GM04503 (cell line): ENCODE measurements at places on chromosomes 6 and 20.

DNA sequence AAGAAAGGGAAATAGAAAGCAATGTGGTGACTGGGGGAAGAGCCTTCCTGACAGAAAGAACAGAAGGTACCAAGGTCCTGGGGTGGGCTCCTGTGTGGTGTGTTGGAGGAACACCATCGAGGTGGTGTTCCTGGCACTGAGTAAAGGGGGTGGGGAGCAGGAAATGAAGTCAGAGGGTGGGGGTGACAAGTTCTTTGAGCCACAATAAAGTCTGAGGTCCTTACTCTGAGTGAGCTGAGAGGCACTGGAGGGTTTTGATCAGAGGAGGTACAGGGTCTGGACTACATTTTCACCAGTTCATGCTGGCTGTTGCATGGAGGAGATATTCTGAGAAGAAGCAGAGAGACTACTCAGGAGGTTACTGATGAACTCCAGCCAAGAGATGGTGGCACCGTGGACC is 198.2 kb downstream of the GMPR start:
- DNase-seq = no peak

DNA sequence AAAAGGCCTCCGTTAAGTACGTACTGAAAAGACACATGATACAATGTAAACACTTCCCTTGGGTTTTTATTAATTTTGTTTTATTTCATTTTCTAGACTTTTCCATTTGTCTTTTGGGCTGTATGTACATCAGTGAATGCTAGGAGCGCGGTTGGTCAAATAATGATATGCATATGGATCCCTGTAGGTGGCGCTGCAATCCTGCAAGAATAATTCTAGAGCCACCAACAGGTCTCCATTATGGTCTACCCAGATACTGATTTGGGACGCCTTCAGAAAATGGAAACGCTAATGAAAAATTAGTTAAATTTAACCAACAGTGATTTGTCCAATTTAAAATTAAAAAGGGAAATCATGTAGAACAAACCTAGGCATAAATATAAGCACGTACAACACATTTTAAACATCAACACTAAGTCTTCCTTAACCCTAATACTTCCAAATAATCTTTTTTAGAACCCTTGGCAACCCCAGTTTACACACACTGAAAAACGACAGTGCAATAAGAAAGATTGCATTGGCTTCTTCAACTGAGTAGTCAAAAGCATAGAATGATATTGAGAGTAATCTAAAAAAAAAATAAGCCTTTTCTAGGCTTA is 433.5 kb downstream of the RFPL4B start:
- peak; percentile 33 for DNase-seq

DNA sequence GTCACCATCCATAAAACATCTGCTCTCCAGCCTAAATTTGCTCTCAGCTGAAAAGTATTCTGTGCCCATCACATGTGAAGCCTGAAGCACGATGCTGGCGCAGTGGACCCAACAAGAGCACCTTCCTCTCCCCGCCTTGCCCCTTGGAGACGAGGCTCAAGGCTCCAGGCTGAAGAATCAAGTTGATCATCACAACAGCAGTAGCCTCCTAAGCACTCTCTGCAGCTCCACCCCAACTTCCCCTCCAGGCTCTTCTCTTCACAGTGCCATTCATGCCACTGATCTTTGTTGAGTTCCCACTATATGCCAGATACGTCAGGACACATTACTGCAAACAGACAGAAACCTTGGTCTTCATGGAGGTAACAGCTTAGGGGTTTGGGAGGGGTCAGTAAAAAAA is 41.6 kb upstream of the ZNF217 start:
- no peak for DNase-seq

DNA sequence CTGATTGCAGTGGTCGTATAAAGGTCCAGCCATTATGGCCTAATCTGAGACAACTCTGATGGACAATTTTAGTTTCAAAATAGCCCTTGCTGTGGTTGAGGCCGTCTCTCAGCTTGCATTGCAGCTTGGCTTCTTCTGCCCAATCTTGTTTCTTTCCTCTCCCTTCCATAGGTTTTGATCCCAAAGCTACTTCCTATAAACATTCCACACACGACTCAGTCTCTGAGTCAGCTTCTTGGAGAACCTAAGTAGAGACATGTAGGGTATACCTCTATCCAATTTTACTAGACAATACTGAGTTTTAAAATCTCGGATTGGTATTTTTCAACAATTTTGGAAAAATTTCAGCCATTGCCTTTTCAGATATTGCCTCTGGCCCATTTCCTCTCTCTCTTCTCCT is 13.4 kb downstream of the IYD start:
- DNase-seq = no peak

DNA sequence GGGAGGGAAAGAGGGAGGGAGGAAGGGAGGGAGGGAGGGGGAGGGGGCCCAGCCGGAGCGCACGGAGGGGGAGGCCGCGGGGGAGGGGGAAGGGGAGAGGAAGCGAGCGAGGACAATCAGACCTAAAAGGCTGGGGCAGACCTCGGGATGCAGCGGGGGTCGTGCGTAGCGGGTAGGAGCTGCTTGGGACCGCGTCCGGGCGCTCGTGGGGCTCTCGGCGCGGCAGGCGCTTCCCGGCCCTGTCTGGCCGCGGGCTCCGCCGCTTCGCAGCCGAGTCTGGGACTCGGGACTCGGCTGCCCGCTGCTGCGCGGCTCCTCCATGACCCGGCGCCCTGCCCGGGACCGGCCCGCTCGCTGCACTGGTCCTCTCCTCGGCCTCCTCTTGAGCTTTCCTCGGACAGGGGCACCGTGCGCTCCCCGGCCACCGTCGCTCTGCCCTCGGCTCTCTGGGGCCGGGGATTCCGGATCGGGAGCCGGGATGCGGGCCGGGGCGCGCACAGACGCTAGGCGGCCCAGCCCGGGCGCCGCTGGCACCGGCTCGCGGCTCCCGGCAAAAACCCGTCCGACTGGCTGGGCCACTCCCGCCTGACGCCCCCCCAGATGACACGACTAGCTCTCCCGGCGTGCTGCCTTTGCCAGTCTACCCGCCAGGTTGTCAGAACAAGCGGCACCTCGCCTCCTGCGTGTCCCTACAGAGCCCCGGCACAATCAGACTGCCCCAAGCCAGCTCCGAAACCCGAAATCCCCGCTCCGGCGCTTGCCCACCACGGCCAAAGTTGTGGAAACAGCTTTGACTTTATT is 2.2 kb downstream of the TFAP2A start:
- no peak for DNase-seq

DNA sequence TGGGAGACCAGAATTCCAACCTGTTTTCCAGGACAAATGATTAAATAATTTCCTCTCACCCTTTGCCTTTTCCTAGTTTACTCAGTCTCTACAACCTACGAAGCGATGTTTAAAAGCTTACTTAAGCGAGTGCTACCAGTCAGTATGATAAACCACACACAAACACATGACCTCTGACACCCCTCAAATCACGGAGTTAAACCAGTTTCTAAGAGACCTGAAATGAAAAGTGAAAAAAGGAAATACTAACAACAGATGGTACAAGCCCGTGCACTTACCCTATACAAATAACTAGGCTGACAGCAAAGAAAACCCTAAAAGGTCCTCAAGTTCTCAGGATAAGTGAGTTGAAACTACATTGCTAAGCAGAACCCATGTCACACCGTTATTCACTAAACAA is 7.7 kb downstream of the TNFRSF21 start:
- DNase-seq = no peak

- peak; percentile 71 for DNase-seq
Observed at GRCh38 chr6:169250660-169251059, 3.0 kb downstream of the THBS2 start.

GRCh38 chr20:14384416-14385175 is 47.2 kb upstream of the FLRT3 start:
- no peak for DNase-seq

DNA sequence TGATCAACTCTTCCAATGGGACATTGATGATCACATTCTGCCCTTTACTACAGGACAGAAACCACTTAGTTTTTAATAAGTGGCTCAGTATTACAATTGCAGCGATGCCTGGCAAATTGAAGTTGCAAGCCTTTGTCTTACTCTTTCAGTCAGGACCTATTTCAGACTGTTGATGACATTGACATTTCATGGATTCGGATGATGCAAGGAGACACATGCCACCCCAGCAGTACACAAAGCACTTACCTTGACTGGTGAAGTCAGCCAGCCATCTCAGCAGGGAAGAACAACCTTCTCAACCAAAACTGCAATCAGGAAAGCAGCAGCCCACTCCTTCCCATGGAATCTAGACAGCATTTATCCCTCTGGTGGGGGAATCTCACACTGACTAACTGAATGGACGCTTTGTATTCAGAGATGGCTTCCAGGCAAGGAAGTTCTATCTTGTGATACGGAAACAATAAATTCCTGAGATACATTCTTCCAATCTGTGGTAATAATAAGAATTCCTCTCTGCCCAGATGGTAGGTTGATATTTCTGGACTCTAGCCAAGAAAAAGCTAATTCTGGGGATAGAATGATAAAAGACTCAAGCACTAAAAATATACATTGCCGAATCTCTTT is 24.8 kb downstream of the NFYA start:
- DNase-seq = no peak
